ENCODE measurements at places on chromosomes 5 and 9.

DNA sequence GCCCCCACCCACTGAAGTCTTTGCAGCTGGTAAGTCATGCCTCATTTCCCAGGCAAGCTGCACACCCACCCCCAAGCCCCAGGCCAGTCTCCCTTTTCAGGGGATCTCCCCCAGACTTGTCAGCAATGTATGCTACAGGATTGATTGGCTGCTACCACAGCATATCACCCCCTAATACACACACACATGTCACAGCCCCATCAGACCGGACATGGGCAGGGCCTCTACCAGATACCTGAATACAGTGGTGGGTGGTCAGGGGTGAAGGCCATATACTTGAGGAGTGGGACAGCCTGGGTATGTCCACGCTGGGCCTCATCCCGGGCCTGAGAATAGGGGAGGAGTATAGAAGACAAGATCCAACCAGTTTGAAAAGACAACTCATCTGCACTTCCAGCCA lies 63.4 kb upstream of the ARAP3 start:
- no peak for DNase-seq

DNA sequence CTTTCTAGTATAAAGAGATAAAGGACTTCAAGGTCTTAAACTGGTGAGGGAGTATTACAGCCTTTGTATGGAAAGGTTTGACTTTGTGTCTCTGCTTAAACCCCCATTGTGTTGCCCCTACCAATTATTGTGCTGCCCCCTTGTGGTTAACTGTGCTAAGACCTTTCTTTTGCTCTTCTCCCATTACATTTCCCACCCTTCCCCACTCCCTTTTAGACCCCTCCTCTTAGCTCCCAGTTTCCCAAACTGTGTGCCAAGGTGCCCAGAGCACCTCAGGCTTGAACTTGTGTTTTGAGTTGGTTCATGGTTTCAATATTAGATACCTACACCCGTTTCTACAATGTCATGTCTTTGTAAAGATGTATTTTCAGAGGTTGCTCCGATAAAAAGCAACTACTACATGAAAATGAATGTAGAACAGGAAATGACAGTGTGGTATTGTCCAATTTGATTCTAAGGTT lies 2.9 kb downstream of the JAK2 start:
- DNase-seq: peak; percentile 19

DNA sequence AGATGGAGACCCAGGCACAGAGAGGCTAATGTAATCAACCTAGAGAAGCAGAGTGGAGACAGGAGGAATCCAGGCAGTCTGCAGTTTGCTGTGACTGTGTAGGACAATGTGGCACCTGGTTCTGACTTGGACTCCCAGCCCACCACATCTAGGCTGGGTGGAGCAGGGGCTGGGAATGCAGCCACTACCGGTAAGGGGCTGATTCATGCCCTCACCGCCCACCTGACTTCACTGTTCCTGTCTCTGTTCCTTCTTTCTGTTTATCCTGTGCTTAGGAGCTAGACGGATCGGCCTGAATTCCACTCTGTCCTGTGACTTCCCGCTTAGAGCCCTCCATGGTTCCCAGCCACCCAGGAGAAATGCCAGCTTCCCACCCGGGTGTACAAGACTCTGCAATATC lies 2.6 kb downstream of the PDLIM4 start:
- no peak for DNase-seq

DNA sequence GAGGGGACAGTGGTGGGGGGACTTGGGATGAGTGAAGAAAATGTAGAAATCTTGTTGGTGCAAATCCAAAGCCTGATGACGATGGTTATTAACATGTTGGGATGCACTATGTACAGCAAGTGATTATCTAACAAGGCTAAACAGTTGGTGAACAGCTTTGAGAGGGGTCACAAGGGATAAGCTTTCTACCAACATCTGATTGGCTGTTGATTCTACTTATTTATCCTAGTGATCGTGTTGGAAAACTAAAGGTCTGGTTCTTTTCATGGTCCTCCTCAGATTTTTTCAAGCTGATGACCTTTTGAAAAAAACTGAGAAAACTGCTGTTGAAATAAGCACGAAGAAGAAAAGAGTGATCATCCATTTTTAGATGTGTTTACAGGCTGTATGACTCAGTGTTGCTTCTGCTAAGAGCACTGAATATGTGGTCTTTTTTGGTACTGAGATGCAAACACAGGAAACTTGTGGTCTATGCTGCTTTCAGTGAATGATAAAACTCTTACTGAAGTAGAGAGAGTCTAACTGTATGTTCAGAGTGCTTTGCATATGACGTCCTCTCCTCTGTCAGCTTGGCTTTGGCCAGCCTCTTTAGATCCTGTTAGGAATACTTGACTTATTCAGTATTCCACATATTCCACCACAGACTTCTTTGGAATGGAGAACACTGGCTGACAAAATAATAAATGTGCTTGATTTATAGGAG lies 174.8 kb downstream of the SLF1 start:
- DNase-seq: no peak

- peak; percentile 4 for DNase-seq
These were observed 13.5 kb upstream of the AGXT2 start for GRCh38 chr5:35061211-35061770.

DNA sequence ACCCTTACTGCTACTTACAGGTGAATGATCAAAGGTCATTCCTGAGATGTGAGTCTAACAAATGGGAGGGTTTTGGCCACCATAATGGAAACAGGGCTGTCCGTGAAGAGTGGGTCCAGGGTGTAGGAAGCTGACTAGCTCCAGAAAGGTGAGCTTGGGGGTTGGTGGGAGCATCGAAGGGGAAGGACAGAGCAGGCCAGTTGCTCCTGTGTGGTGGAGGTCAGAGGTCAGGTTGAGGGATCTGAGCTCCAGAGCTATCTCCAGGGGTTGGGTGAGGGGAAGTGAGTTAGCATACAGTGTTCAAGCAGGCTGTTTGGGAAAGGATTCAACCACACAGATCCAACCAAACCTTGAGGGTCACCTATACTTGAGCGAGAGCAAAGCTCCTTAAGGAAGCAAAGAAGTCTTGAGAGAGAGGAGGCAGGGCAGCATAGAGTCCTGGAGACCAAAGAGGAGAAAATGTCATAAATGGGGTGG lies 18.7 kb upstream of the GLDC start:
- no peak for DNase-seq

DNA sequence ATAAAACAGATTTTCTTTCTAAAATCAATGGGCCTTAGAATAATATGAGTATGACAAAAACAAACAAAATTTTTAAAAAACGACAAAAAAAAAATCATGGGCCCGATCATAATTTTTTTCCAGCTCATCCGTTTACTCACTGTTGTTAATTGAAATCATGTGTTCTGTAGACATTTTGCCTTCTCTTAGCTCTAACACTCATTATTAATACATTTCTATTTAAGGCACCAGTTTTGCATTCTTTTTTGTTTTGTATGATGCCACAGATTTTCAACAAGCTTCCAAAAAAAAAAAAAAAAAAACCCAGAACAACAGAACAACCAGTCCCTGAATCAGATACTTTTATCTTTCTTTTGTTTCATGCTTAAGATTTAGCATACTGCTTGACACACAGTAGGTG lies 86.4 kb downstream of the PRLR start:
- no peak for DNase-seq

DNA sequence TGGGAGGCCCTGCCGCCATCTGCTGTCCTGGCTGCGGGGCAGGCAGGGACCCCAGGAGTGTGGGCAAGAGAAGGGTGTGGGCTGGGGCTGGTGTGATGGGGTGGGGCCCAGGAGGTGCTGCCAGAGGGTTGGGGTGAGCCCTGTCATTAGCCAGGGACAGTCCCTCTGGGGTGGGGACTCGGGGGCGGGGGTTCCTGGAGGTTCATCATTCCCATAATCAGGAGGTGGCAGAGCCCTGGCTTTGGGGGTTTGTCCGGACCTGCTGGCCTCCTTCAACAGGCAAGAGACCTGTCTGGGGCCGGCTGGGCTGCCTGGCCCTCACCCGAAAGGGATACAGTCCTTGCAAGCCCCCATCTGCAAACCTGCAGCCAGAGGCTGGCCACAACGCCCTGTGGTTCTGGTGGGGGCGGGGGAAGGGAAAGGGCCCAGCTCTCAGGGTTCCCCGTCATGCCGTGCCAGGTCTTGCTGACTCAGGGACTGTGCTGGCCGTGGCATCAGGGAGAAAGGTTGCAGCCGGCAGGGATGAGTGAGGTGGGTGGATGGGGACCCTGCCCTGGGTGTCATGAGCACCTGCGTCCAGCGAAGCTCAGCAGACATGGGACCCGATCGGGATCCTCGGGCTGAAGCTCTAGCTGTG lies 65.2 kb downstream of the MRPL36 start:
- no peak for DNase-seq

DNA sequence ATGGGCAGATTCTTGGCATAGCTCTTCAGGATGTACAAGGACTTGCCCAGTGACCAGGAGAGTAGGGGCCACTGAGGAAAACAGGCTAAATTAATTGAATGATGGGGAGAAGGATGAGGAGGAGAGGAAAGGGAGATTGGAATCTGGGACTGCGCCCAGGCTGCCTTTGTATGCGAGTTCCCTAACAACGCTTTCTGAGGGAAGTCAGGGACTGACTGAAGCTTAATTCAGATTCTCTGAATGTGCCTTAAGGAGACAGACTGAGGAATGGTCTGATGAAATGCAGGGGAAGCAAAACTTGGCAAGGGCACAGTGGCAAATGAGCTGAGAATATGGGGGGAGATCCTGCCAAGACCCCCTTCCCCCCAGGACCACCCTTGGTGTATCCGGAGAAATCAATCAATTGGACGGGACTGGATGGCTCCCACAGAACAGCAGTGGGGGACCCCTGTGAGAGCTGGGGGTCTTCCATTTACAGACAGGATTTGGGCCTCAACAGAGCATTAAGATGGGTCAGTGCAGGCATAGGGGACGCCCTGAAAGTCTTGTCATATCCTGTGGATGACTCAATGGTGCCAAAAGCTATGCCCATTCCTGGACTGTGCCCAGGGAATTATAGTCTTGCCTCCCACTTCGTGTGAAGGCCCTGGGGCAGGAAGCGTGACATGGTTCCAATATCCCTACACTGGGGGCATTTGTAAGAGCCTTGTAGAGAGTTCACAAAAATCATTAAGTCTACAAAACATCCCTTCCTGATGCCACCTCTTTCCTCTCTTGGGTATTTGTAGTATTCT lies 215.5 kb upstream of the TNC start:
- no peak for DNase-seq

DNA sequence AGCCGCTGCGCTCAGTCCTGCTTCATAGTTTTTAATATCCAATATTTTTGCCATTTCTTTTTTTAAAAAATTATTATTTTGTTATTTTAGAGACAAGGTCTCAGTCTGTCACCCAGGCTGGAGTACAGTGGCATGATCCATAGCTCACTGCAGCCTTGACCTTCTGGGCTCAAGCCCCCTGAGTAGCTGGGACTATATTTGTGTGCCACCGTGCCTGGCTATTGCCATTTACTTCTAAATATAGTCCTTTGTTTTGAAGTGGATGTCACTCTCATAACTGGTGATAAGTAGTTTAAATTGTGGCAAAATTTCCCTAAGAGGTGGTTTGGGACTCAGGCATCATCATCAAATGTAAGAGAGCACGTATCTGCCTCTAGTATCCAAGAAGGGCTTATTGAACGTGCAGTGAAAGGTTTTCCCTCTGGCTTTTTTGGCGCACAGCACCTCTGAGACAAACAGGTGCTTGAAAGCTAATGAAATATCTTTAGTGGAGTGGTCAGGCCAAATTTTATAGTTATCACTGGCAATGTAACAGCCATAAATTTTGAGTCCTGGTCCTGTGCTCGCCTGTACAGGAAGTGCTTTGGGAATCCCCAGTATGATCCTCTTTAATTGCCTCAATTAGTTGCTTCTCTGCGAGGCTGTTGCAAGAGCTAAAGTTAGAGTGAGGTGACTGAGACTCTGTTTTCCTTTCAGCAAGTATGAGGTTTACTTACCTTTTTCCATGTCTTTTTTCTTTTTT lies 14.8 kb downstream of the STXBP1 start:
- no peak for DNase-seq

GRCh38 chr9:123716339-123716945 lies 213.5 kb downstream of the DENND1A start:
- no peak for DNase-seq
